ENCODE measurements at places on chromosomes 5 and 9.

- DNase-seq = no peak
These were observed 13.5 kb downstream of the RABGAP1 start for GRCh38 chr9:122954253-122954691.

GRCh38 chr9:134492721-134493460 lies 148.7 kb upstream of the COL5A1 start:
- no peak for DNase-seq

GRCh38 chr9:114784721-114785279 lies 21.0 kb downstream of the TNFSF15 start:
- DNase-seq = no peak

GRCh38 chr5:151153766-151154272 lies 3.8 kb downstream of the ANXA6 start:
- no peak for DNase-seq

GRCh38 chr5:173689737-173690360 lies 73.4 kb upstream of the BOD1 start:
- peak; percentile 75 for DNase-seq

DNA sequence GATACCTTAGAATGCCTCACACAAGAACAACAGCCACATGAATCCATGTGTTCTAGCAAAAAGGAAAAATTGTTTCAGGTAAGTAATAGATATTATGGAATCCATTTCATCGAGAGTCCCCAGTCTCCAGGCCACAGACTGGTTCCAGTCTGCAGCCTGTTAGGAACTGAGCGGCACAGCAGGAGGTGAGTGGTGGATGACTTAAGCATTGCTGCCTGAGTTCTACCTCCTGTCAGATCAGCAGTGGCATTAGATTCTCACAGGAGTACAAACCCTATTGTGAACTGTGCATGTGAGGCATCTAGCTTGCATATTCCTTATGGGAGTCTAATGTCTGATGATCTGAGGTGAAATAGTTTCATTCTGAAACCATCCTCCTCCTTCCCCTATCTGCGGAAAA lies 207.0 kb downstream of the CSNK1G3 start:
- no peak for DNase-seq

GRCh38 chr5:65356274-65356673 lies 125.4 kb downstream of the ADAMTS6 start:
- no peak for DNase-seq

DNA sequence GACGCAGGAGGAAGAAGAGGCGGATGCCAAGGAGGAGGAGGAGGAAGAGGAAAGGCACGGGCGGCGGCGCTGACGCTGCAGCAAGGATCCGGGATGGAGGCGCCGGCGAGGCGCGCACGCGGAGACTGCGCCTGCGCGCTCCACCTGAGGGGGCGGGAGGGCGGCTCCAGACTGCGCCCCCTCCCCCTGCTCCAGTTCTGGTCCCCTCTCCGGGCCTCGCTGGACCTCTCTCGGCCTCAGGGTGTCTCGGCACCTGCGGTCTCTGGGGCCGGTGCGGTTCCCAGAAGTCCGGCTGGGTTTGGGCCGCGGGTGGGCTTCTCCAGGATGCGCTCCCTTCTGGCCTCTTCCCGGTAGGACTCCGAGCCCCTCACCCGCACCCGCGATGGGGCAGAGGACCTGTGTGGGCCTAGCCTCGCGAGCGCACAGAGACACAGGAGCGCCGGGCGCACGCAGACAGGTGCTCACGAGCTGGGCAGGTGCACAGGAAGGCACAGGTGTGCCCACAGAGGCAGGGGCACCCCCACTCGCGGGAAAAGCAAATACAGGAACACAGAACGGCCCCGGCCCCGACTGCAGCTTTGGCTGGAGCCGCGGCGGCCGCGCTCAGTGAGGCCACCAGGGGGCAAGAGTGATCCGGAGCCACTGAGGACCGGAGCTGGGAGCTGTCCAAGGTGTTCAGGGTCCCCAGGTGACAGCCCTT lies at the start of gene NPDC1:
NPDC1 (minus strand) TSS at position 90 of the 700 bp plus-strand sequence. CDS start 188 bp downstream, outside the sequence.
- DNase-seq = peak; percentile 90

- DNase-seq = peak; percentile 72
These were observed 6.7 kb upstream of the CDH6 start for GRCh38 chr5:31186672-31187267.

GRCh38 chr5:14944996-14945395 lies 73.4 kb upstream of the ANKH start:
- no peak for DNase-seq
